ENCODE measurements at places on chromosomes 5 and 9.

DNA sequence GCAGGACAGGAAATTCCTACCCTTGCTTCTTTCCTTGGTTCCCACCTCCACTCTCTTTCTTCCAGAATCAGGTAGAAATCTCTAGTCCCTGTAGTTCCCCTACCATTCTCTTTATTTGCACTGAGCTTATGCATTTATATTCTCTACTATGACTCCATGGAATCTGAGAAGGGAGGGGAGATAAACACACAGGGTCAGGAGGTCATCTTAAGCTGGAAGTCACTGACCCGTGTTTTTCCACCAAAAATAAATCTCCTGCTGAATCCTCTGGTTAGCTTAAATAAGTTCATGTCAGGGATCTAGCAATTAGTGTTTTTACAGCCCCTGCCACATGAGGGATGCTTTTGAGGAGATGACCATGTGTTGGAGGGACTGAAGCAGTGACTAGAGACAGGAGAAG lies 3.7 kb downstream of the ACTL7B start:
- no peak for DNase-seq

DNA sequence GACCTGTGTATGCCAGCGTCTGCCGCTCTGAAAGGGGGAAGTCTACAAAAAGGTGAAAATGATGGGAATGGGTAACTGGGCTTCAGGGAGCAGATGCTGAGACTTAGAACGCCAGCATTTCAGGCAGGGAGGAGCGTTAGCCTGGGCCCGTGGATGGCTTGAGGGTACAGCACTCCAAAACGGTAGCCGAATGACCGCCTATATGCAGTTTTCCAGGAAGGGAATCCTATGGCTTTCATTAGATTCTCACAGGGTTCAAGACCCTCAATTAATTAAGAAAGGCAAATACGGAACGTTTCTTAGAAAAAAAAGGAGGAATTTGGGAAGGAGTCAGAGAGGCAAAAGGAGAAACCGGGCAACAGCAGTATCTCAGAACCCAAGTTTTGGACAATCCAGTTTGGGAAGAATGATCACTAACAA lies 639 bp downstream of the AMACR start:
- DNase-seq, result peak; percentile 15

DNA sequence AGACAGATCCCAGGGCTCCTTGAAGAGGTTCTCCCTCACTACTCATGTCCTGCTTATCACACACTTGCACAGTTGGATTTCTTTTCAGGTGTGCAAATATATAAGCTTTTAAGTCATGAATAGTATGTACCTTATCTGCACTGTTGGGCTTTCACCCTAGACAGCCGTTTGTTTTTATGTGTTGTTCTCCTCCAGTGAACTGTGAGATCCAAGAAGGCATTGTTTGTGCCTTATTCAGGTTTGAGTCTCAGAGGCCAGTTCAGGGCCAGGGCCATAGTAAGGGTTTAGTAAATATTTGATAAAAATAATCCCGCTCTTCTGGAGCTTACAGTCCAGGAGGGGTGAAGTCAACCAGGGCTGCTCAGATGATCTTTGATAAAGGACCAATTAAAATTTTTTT lies 480.0 kb downstream of the TMEM38B start:
- no peak for DNase-seq

GRCh38 chr9:70228611-70229010 lies 30.2 kb upstream of the SMC5 start:
- no peak for DNase-seq

GRCh38 chr5:52915176-52915875 lies 73.8 kb upstream of the ITGA2 start:
- DNase-seq, result peak; percentile 65

GRCh38 chr5:14935341-14935740 lies 63.8 kb upstream of the ANKH start:
- DNase-seq, result no peak
